ENCODE measurements at places on chromosomes 1 and 21. TPM values are rescaled to one million over a fixed set of nuclear protein-coding genes. Genes with fewer than 3 reads are reported as not detected.

DNA sequence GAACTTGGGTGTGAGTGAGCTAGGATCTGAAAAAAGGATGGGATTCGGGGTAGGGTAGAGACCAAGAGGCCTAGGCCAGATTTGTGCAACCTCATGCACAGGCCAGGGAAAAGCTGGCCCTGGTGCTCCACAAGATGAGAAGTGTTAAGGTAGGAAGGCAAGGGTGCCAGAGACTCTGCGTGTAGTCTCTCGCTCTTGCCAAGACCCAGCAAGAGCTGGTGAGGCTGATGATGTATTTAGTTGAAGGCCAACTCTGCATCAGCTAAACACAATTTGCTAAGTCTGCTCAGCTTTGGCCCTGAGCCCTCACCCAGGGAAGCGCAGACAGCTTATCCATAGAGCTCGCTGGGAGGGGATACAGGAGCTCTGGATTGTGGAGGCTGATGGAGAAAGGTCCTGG, 26.6 kb upstream of the SOX13 start:
- no peak for DNase-seq

The HUNK gene
- under 0.01 TPM for total RNA-seq

DNA sequence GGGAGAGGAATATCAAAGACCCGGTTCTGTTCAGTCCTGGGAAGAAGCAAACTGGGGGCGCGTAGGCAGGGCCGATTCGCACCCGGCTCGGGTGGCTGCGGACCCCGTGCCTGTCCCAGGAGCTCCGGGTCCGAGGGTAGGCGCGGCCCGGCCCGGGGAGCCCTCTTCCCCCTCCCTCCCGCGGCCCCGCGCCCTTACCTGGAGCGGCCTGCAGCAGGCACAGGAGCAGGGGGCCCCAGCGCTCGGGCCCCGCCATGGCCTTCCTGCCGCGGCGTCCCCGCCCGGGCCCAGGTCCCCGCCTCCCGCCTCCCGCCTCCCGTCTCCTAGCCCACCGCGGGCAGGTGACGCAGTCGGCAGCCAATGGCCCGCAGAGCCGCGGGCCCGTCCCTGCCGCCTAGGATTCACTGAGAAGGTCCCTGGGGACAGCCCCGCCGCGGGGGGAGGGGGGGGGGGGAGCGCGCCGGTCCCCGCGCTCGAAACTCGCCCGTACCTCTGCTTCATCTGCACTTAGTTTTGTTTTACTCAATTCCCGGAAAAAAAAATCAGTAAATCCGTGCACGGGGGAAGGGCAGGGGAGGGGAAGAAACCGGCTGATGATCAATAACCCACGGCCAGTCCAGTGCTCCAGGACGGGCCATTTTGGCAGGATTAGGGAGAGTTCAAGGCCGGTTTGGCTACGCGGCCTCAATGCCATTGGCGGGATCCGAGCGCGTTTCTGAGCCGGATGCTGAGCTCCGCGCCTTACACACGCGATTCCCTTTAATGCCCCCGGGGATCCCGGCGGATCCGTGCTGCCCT, at the start of gene IFNLR1:
IFNLR1 (minus strand) TSS at position 297 of the 798 bp plus-strand sequence; CDS start at position 256, 41 bp downstream.
- DNase-seq = peak; percentile 91

The UTS2 gene
- 0.29 TPM for total RNA-seq

GRCh38 chr1:51293898-51294515, 36.4 kb downstream of the TTC39A start:
- DNase-seq = no peak

DNA sequence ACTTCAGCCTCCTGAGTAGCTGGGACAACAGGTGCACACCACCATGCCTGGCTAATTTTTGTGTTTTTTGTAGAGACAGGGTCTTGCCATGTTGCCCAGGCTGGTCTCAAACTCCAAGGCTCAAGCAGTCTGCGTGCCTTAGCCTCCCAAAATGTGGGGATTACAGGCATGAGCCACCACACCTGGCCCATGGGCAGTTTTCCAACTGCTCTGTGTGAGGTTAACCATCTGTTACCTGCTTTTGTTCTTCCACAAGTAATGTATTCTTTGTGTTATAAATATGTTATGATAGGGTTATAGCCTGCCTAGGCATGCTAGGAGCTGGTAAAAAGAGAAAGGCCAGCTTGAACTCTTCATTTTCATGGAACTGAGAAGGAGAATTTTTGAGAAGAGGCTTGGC, 30.7 kb downstream of the TUFT1 start:
- no peak for DNase-seq

DNA sequence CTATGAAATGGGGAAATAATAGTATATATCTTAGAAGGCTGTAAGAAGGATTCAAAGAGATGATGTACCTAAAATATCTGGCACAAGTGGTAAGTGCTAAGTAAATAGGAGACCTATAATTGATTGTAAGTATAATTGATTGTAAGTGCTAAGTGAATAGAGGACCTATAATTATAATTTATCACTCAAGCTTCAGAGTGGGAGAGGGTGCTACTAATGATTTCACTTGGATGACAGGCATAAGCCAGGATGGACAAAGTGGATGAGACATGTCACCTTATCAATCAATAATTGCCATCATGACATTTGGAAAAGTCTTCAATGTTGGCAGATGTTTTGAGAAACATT, 11.2 kb downstream of the RCAN1 start:
- no peak for DNase-seq
